ENCODE measurements at places on chromosomes 16 and 17.

GRCh38 chr17:68431661-68432071 is 25.6 kb downstream of the WIPI1 start:
- DNase-seq, result no peak

DNA sequence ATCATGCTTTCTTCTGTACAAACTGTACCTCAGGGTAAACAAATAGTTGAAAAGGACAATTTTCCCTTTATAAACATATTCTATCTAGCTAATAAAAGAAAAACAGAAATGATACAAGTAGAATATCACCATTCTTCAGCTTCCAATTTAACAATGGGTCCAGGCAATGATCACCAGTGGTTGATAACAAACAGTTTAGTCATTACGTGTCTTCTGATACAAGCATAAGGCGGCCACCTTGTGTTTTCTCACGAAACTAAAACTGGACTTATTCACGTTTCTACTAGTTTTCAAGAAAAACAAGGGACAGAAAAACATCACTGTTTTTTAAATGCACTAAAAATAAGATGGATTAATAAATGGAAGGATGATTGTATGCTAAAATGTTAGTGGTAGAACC is 58.3 kb downstream of the STH start:
- DNase-seq, result no peak

DNA sequence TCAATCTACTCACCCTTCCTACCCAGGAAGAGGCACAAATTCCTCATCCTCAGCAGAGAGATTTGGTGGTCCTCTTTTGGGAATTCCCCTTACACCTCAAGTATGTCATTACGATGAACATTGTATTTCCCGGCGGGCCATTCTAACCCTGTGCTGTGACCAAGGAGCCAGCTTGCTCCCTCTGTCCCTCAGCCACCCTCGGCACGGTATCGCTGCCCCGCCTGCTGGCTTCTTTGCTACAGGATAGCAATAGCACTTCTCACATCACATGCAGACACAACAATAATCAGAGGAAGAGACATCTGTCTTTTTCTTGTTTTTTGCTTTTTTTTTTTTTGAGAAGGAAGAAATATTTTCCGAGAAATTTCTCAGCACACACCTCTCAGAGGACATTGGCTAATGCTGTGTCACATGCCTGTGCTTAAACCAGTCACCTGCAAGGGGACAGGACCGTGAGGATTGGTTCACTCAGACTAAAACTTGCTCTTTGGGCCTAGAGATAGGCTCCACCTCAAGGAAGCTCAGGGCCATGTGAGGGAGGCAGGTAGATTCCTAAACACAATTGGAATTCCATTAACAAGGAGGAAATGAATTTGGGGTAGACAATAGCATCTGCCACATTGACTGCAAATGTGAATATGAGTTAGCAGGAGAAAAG is 41.2 kb downstream of the TMC5 start:
- no peak for DNase-seq

GRCh38 chr17:79054200-79054960 is 20.2 kb upstream of the ENGASE start:
- no peak for DNase-seq

- DNase-seq, result no peak
Measured at GRCh38 chr17:58362368-58363014, 10.5 kb upstream of the SUPT4H1 start.

GRCh38 chr17:75115555-75115954 is 5.8 kb downstream of the ARMC7 start:
- no peak for DNase-seq

GRCh38 chr17:66715076-66715675 is 119.7 kb upstream of the CACNG5 start:
- DNase-seq, result no peak

GRCh38 chr17:68801335-68802247 is 153.6 kb downstream of the ABCA8 start:
- DNase-seq, result no peak

GRCh38 chr16:60882816-60883215 is 1153.4 kb downstream of the CDH8 start:
- DNase-seq, result no peak

DNA sequence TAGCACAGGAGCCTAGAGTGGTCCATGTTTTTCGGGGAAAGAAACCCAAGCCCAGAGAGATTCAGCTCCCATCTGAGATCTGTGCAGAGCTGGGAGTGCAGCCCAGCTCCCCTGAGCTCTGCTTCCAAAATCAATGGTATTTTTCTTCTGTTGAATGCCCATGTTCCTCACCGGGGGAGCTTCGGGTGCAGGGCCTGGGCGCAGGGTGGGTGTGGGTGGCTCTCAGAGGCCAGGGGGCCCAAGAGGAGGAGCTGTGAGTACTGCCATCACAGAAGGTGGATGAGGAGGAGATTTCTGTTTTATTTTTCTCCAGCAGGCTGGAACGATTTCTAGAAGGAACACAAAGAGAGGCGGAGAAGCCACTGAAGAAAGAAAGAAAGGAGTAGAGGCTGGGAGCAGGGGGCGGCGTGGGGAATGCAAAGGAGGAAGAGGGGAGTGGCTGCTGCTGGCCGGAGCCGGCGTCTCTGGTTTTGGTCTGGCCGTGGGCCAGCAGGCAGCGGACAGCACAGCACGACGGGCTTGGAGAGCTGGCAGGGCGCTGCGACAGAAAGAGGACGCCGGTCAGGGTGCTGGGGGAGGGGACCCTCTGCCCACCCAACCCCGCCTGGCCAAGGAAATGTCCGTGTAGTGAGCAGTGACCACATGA is 76.2 kb upstream of the KSR1 start:
- peak; percentile 75 for DNase-seq

DNA sequence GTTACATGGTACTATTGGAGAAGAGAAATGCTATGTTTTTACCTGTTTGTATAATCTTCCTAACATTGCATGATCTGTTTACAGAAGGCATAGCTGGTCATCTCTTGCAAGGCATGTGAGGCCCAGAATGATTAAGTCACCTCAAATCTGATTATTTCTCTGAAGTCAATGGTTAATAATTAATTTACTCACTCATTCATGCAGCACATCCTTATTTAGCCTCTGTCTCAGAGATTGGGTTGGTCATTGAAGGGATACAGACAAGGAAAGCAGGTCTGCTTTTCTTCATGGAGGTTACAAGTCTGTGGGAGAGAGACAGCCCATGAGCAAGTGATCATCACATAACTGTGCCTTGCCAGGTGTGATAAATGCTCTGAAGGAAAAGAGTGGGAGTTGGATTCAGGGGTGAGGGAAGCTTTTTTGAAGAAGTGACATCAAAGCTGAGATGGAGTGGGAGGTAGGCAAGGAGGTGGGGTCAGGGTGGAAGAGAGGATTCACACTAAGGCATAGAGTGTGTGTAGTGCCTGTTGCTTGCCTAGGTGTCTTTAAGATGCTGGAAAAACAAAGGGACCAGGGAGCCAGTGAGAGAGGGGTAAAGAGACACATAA is 16.3 kb upstream of the RBFOX1 start:
- no peak for DNase-seq

DNA sequence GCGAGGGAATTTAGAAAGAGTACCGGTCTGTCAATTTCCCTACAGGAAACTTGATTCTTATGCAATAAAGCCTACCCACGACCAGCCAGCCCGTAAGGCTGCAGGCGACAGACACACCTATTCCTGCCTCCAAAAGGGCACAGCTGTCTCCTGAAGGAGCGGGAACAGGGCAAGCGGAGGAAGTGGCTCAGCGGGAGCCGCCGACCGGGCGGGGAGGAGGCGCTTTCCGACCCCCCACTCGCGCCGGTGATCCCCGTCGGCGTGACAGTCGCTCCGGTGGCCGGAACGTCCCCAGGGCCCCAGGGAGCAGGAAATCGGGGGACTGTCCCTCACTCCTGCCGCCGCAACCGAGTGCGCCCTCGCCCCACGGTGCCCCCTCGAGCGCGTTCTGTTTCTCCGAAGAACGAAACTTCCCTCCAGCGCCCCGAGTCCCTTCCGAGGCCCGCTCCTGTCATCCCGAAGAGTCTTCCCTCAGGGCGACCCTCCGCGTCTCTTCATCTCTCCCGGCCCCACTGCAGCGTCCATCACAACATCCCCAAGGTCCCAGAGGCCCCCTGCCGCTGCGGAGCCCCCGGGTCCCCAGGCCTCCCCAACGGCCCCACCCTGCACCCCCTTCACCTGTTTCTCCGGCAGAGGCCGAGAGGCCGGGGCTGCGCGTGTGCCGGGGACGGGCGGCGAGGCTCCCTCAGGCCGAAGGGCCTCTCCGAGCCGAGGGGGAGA is 421 bp downstream of the STAT3 start:
- peak; percentile 38 for DNase-seq

DNA sequence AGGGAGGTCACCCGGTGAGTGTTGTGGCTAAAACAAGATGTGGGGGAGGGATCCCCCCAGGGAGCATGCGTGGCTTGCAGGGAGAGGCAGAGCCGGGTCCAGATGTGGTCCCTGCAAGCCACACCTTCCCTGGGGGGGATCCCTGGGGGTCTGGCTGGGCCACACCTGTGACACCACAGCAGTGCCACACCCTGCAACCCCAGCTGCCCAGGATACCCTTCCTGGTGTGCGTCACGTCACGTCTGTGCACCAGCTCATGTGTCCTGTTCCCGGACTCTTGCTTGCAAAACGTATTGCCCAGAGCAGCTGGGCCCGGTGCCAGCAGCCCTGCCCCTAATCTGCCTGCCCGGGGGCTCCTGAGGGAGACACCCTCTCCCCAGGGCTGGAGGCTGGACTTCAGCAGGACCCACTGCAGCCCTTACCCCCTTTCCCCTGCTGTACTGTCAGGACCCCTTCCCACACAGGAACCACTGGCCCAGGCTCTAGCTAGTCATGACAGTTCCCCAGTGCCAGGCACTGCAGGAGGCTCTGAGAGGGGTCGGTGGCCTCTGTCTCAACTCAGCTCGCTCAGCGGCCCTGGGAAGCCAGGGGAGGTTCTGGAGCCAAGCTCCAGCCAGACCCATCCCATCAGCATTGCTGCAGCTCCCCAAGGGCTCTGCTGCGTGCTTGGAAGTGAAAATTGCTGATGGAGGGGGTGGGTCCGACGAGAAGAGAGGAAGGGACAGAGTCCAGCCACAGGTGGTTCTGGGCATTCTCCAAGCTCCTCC is 25.8 kb upstream of the ACSF3 start:
- no peak for DNase-seq

GRCh38 chr16:87033021-87033471 is 284.1 kb downstream of the C16orf95 start:
- no peak for DNase-seq

DNA sequence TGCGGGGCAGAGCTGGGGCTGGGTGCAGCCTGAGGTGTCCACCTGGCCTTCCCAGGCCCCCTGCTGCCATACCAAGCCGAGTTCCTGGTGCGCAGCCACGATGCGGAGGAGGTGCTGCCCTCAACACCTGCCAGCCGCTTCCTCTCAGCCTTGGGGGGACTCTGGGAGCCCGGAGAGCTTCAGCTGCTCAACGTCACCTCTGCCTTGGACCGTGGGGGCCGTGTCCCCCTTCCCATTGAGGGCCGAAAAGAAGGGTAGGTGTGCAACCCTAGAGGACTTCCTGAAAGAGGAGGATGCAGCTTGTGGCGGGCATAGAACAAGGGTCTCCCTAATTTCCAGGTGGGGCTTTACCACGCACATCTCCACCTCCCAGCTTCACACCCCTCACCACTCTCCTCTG is 2.5 kb downstream of the SGCA start:
- no peak for DNase-seq

GRCh38 chr17:79332011-79332554 is 257.5 kb downstream of the ENGASE start:
- no peak for DNase-seq

- no peak for DNase-seq
Measured at GRCh38 chr16:66949472-66949871, 11.6 kb upstream of the CES3 start.

Data from left ventricle myocardium inferior (tissue), 1 donor.